Activated T-helper 1 cell treated with anti-CD3 and anti-CD28 coated beads, Interleukin-2, amount 50 U/mL, for 16 hours (primary cell): ENCODE measurements at places on chromosomes 3 and 15.

DNA sequence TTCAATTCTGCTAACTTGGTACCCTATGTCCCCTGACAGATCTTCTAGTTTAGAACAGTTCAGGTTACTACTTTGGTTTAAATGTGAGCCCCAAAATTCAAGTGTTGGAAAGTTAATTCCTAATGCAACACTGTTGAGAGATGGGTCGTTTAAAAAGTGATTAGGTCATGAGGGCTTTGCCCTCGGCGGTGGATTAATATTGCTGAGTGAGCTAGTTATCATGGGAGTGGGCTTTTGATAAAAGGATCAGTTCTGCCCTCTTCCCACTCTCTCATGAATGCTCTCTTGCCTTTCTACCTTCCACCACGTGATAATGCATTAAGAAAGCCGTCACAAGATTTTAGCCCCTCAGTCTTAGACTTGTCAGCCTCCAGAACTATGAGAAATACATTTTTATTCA is 72.1 kb downstream of the BTLA start:
- no peak for DNase-seq

GRCh38 chr3:155714295-155714718 is 30.6 kb downstream of the PLCH1 start:
- DNase-seq = no peak

GRCh38 chr3:76826861-76827260 is 213.0 kb upstream of the ROBO2 start:
- DNase-seq = no peak

- DNase-seq = no peak
Observed at GRCh38 chr15:35349916-35350315, 196.0 kb downstream of the DPH6 start.

DNA sequence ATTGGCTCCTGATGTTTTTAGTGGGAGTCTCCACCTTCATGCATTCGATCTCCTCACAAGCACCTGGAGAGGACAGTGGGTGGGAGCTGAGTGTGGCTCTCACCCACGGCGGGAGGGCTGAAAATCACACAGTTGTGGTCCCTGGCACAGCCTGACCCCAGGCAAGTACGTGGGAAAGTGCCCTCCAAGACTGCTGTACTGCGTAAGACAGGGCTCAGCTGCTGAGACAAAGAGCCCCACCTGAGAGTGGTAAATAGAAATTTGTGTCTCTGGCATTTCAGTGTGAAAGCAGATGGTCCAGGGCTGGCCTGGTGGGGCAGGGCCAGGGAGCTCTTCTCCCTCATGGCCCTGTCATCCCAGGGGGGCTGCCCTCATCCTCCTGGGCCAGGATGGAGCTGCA is 77.4 kb upstream of the IQSEC1 start:
- no peak for DNase-seq

GRCh38 chr3:189446959-189447560 is 184.1 kb upstream of the TP63 start:
- DNase-seq = no peak

GRCh38 chr15:22888120-22888859 is 49.8 kb downstream of the NIPA2 start:
- DNase-seq = no peak

- no peak for DNase-seq
Observed at GRCh38 chr3:39531066-39531465, 63.6 kb downstream of the MOBP start.

- no peak for DNase-seq
Observed at GRCh38 chr15:36696196-36696595, 116.8 kb downstream of the CDIN1 start.

DNA sequence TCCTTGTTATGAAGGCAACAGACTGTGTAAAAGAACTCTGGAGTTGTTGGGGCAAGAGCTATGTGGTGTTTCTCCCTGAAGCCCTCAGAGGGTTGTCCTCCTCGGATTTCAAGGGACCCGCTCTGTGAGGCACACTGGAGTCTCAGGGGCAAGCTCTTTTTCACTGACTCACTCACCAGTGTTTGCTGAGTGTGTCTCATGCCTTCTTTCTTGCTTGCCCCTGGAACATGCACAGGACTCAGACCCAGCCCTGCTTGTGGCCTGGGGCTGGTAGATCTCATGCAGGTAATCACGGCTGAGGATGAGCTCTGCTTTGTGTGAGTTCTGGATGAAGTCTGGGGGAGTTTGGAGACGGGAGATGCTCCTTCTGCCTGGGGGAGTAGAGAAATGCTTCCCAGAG is 93.7 kb downstream of the CACNA1D start:
- no peak for DNase-seq

DNA sequence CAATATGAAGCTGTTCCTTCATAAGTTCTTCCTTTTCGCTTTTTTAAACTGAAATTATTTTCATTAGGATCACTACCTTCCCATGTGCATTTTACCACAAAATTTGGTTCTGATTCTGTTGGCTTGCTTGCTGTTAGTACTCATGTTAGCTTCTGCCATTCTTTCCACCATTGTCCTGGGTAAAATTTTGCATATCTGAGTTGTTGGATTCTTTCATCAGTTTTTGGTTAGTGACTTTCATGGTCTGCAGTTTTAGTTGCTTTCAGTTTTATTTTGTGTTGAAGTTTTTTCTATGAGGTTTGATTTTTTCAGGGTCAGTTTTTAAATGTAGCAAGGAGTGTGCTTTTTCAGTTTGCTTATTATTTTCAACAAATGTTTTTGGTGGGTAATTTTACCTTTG is 71.9 kb downstream of the SMAD3 start:
- DNase-seq = no peak

DNA sequence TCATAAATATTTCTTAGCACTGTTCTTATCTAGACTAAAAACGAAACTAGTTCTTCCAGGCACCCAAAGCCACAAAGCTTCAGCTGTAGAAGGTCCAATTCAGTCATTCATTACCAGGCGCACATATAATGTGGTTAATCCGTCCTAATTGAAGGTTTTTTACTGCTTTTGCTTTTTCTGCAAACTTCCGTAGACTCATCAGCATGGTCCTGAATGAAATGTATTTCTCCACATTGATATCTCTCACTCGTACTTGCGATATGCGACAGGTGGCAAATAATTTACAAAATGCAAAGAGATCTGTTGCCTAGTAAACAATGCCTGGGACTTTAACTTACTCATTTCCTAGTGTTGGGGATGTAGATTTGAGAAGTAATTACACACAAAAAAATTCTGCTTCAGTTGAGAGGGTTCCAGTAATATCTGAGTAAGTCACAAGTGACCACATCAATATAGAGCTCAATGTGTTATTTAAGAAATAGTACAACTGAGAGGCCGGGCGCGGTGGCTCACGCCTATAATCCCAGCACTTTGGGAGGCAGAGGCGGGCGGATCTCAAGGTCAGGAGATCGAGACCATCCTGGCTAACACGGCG is 75.0 kb upstream of the MBNL1 start:
- no peak for DNase-seq

GRCh38 chr15:25832158-25832557 is 31.0 kb downstream of the ATP10A start:
- DNase-seq = no peak

- no peak for DNase-seq
Observed at GRCh38 chr3:37993067-37993455, 2.5 kb downstream of the VILL start.

- DNase-seq = no peak
Observed at GRCh38 chr15:49110158-49110944, 45.0 kb downstream of the COPS2 start.

DNA sequence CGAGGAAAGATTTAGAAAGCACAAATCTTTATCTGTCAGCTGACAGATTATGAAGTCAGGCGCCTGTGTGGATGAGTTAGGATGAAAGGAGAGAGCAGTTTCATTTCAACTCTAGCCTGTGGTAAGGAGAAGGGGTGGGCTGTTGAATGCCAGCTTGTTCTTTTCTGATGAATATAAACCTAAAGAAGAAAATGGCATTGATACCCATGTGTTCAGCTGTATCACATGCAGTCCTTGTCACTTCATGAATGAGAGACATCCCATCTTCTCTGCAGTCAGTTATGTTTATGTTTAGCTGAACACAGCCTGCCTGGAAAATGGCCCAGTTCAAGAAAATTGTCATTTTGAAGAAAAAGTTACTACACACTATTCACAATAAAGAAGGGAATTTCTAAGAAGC is 345.7 kb upstream of the RBMS3 start:
- DNase-seq = no peak

DNA sequence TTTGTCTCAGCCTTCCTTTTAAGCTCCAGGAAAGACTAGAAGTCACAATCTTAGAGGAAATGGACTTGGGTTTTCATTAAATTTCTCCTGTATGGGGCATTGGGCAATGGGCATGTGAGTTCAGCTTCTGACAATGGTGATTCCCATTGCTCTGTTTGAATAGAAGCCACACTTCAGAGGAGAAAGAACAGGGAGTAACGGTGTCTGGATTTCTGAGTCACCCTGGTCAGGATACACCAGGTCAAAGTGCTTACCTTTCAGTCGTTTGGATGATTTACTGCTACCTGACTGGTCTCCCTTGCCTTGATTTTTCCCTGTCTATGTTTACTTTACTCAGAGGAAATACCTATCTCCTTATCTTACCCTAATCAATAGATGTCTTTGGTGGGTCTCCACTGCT is 111.7 kb upstream of the VEPH1 start:
- no peak for DNase-seq

GRCh38 chr3:157030712-157031111 is 129.2 kb downstream of the CCNL1 start:
- DNase-seq = no peak

DNA sequence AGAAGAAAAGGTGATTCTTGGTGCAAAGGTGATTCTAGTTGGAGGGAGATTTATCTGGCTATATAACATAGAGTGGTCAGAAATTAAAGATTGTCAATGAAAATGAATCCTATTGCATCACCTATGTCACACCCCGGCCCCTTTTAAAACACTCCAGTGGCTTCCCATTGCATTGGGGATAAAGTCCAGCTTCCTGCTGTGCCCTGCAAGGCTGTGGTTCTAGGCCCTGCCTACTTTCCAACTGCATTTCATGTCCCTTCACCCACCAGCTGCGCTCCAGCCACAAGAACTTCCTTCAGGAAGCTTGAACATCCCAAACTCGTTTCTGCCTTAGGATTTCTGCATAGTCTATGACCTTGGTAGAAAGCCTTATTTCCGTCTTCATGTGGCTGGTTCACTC is 118.7 kb upstream of the UMPS start:
- no peak for DNase-seq

DNA sequence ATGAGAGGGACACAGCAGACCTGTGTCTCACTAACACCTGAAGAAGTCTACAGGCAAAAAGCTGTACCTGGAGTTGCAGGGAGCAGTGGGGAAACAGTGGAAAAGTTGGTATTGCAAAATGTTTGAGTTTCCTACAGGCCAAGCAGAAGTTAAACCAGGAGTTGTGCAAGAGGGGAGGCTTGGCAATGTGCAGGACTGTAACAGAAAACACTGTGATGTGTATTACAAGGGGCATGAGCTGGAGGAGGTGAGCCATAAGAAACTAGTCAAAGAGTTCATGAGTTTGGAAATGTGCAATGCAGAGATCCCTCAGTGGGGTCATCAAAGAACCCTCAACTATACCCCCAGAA is 47.1 kb upstream of the SERPINI2 start:
- no peak for DNase-seq

DNA sequence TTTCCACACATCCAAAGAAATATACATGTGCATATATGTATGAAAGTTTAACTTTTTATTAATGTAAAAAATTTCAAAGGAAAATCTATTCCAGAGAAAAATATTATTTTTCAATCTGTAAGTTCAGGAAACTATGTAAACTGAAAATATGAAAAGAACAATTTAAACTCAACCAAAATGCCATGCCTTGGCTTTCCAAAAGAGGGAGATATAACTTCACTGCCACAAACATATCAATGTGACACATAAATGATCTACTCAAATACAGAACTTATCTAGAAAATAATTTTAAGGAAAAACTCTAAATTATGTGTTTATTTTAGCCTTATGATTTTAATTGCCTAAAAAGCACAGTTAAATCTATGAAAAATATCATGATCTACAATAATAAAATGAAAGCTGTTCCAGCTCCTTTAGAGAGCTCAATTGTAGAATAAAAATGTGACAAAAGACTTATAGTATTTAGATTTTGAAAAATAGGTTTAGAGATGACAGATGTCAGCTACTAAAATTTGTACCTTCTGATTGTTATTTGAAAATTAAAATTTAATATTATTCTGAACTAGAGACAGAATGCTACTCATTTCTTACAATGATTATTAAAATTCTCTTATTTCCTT is 94.8 kb downstream of the GBE1 start:
- DNase-seq = no peak

DNA sequence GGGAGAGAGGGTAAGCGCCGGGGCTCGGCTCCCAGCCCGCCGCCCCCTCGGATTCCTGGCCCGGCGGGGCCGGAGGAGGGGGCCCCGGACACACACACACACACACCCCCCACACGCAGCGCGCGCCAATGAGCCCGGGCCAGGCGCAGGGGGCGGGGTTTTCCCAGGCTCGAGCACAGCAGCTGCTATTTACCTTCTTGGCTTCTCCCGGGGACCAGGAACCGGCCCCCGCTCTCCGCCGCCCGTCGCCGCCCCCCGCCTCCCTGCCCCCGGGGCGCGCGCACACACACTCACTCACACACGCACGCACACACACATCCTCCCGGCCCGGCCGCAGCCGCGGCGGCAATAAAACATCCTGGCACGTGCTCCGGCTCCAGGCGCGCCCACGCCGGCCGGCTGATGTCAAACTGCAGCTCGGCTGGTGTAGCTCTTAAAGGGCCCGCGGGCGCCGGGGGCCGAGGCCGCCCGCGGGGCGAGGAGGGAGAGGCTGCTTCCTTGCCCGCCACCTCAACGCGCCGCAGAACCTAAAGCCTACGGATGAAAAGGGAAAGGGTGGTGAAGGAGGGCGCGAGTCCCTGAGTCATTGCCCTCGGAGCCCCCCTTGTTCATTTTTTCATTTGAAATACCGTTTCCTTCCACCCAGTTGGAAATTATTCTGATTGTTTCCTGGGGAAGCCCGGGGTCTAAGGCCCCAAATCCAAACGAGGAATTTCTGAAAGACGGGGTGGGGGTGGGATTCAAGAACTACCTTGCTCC is 1.0 kb upstream of the HES1 start:
- peak; percentile 61 for DNase-seq

DNA sequence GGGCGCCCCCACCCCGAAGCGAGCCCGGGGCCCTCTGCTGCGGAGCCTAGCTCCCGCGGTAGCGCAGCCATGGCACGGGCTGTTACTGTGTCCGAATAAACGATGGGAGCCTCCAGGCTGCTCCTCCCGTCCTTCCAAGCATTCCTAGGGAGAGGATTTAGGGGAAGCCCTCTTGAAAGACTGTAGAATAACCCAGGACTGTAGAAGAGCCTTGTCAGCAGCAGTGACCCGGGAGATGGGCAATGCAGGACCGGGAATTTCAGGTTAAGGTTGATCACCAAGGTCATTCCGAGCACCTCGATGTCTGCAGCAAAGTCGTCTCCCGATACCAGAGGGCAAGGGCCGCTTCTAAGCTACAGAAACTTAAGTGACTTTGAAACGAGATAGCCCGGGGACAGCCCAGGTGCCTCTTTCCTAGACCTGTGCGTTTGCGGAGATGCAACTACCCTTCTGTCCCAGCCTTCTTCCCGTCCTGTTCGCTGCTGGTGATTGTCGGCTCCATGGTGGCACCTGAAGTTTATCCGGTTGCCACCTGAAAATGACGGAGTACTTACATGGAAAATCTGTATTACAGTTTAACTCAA is 753 bp upstream of the MYO5A start:
- DNase-seq = peak; percentile 4
